ENCODE measurements at places on chromosomes 7 and 10. TPM values are rescaled to one million over a fixed set of nuclear protein-coding genes. Genes with fewer than 3 reads are reported as not detected.

SEMA3E gene
- 20.3 TPM for total RNA-seq

UTF1 gene
- not detected for total RNA-seq

CTAGE8 gene
- not detected for total RNA-seq

RSPH10B gene
- total RNA-seq = 1.3 TPM

CRYGN gene
- not detected for total RNA-seq

HGF gene
- 8.8 TPM for total RNA-seq

CYREN gene
- 24.1 TPM for total RNA-seq
